Osteocyte (in vitro differentiated cells): ENCODE measurements at places on chromosomes 16 and 17. TPM values are rescaled to one million over a fixed set of nuclear protein-coding genes. Genes with fewer than 3 reads are reported as not detected.

KRTAP16-1 gene
- total RNA-seq, result not detected in 2 replicates

DNA sequence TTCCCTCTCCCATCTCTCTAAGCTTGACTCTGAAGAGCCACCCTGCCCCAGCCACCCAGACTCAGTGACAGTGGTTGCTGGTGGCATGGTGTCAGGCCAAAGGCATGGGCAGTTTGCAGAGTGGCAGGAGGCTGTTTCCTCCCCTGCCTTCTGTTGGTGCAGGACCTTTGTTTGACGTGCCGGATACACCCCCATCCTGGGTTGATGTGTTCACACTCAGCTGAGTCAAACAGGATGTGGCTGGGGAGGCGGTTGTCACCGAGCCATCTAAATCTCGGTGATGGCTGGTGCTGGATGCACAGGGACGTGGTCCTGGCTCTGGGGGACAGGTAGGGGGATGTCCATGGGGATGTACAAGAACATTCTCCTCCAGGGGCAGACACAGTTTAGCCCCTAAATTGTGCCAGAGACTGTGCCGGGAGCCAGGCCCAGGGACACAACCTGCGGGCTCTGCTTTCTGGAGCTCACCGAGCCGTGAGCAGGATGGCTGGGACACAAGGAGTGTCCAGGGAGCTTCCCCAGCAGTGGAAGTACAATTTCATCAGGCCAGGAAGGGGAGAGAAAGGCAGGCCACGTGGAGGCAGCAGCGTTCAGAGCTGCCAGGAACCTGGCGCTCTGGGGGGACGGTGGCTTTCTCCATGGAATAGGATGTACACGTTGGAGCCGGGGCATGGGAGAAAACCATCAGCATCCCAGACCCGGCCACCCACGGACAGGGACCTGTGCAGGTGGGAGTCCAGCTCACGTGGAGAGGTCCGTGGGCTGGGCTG is 264.2 kb downstream of the SEC14L1 start:
- peaks cover 13% of the 10 kb centered on the region for H3K36me3 ChIP-seq
- H3K4me1 ChIP-seq, result peaks cover 82% of the 10 kb centered on the region
- no peak for DNase-seq
- peak overlapping the region; percentile 92 for H3K27ac ChIP-seq
- no peak overlapping the region for H3K4me3 ChIP-seq

DNA sequence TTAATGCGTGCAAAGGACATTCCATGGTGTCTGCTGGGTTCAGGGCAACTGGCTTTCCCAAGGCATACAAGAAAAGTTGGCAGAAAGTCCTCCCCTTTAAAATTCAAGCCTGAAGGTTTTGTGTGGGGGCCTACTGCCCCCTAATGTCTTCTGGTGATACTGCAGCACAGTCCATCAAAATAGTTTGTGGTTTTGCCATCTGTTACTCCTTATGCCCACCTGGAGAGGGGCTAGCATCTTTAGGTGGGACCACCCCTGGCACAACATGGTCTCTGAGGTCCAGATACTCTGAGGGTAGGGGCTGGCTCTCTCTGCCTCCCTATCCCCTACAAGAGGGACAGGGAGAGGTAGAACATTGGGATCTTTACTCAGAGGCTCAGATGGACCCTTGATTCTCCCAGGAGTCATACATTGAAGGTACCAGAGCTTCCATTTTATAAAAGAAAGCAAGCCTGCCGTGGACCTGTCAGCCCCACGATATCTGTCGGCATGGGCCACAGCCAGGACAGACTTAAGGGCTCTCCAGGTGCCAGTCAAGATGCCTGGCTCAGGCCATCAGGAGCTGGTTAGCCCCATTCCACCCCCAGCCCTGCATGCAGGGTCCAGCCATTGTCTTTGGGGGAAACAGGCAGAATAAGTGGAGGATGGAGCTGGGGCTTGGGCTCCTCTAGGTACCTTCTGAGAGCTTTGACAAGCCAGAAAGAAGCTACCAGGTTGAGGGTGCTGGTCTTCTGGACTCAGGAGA is 6.3 kb downstream of the ESRP2 start:
- no peaks in the 10 kb centered on the region for H3K27me3 ChIP-seq
- H3K4me3 ChIP-seq, result no peak overlapping the region
- no peak for DNase-seq
- peak overlapping the region; percentile 42 for H3K27ac ChIP-seq

DNA sequence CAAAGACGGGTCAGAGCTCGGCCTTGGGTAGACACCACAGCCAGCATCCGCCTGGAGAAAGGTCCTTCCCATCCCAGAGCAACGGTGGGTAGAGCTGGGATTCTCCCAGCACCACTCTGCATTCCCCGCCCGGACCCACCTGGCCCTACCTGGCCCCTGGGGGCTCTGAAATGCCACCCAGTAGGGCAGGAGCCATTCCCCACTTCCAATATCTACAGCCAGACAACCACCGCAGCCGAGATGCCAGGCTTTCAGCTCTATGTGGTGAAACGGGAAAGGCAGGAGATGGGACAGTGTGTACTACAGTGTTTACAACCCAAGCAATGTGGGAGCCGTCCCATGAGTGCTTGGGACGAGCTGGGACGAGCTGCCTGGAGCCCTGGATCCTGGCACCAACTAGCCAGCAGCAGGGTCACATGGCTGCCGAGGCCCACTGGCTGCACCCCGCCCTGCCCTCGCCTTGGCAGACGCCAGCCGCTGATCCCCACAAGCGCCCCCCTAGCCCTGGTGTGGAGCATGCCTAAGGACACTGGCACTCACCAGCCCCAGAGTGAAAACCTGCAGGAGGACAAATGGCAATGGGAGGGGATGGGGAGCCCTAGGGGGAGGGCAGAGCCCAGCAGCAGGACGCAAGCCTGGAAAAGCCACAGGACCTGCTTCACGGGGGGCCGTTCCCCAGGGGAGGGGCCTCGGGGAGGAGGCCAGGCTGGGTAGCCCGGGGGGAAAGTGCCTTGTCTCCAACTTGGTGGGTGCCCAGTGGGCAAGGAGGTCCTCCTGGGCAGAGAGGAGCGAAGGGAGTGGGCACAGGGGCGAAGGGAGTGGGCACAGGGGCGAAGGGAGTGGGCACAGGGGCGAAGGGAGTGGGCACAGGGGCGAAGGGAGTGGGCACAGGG is 13.5 kb downstream of the TMC6 start:
- H3K4me1 ChIP-seq, result peaks cover 11% of the 10 kb centered on the region
- no peaks in the 10 kb centered on the region for H3K27me3 ChIP-seq
- H3K36me3 ChIP-seq, result peaks cover under 1% of the 10 kb centered on the region
- no peak overlapping the region for H3K27ac ChIP-seq
- H3K4me3 ChIP-seq, result no peak overlapping the region
- no peak for DNase-seq

- no peaks in the 10 kb centered on the region for H3K27me3 ChIP-seq
- peaks cover 3% of the 10 kb centered on the region for H3K36me3 ChIP-seq
- H3K4me1 ChIP-seq, result peaks cover 31% of the 10 kb centered on the region
- no peak overlapping the region for H3K27ac ChIP-seq
- DNase-seq, result no peak
- H3K4me3 ChIP-seq, result no peak overlapping the region
These were observed 240.0 kb downstream of the NTN1 start for GRCh38 chr17:9261081-9262012.

TEX19 gene
- total RNA-seq, result not detected in 2 replicates

KCNJ18 gene
- total RNA-seq, result not detected in 2 replicates
